ENCODE measurements at places on chromosomes 12 and 14.

DNA sequence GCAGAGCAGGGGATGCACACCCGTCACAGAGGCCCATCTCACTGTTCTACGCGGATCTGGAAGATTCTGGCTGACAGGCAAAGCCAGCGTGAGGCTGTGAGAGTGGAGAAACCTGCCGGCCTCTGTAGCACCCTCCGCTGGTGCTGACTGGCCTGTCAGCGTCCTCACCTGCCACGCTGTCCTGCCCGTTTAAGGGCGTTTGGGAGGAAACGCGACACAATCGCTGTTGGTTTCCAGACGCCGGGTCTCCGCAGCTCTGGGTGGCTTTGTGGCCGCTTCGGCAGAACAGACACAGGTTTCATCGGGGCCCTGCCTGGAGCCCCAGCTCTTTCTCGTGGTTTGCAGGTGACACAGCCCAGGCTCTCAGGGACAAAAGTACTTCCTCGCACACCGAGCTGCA lies 70.6 kb downstream of the NOC4L start:
- DNase-seq, result no peak

DNA sequence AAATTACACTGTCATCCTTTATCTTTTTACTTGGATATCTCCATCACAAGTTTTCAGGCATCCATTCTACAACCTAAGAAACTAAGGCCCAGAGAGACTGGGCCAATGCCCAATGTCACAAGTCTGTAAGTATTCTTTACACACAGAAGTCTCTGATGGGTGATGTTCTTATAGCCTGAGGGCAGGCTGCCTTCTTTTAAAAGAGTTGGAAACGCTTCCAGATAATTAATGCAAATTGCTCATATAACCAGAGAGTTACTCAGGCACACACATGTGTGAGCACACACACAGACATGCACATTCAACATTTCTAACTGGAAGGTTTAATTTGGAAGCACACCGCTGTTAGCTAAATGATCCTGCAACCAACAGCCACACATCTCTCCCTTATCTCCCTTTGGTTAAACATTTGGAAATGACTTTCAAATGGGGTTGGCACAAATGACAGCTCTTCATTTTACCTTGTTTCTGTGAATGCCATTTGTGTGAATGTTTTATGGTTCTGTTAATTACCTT lies 160.8 kb upstream of the TMPO start:
- no peak for DNase-seq

- no peak for DNase-seq
Measured at GRCh38 chr14:64610049-64610746, 60.4 kb downstream of the PPP1R36 start.

DNA sequence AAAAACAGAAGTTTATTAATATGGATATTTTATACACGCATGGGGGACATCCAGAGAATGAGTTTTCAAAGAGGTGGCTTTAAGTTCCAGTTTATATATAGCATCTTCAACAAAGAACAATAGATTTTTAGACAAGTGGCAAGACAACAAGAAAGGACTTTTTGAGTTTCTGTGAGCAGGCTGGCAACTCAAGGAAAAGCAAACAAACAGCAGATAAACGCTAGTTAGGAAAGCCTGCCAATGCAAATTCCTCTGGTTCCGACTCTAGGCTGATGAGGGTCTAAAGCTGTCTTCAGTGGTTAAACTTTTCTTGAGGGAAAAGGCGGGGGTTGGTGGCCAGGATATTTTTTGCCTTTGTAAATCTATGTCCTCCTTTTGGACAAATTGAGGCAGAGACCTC lies 78.4 kb upstream of the EEA1 start:
- DNase-seq, result no peak

GRCh38 chr12:121439715-121440114 lies 39.8 kb downstream of the RNF34 start:
- no peak for DNase-seq

DNA sequence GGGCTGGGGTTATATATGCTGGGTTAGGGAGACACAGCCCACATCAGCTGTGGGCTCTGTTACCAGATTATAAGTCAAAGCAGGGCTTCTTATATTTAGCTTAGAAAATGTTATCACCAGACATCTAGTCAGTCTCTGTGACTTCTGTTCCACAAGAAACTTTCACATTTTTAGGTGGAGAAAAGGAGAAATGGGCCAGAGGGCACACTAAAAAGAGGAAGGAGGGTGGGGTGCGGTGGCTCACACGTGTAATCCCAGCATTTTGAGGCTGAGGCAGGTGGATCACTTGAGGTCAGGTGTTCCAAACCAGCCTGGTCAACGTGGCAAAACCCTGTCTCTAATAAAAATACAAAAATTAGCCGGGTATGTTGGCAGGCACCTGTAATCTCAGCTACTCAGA lies 28.0 kb upstream of the SLC38A1 start:
- DNase-seq, result no peak

GRCh38 chr12:130919086-130919485 lies 34.6 kb upstream of the ADGRD1 start:
- DNase-seq, result no peak

DNA sequence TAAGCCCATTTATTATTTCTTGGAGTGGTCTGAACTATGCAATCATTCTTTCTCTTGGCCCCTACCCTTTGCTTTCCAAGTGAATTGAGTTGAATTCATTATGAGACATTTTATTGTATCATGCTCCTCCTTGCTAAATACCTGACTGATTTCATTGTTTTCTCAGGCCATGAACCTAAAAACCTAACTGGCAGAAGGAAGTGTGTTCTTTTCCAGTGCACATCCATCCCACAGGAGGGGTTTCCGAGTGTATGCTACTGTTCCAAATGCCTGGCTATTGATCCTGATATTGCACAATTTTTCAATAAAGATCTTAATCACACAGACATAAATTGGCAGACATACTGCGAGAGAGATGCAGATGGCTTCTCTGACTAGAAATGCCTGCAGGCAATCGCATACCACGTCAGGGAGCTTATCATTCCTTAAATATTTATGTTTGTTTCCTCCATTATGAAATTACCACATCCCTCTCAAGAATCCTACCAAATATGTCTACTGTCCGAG lies 162.2 kb upstream of the EGLN3 start:
- DNase-seq, result no peak

- DNase-seq, result no peak
Measured at GRCh38 chr12:122834921-122835749, at the start of gene HIP1R. Gene HIP1R, plus strand, starts transcription at chr12:122835457. Its CDS starts 94 bp downstream, at chr12:122835551.
